ENCODE measurements at places on chromosomes 6 and 20.

DNA sequence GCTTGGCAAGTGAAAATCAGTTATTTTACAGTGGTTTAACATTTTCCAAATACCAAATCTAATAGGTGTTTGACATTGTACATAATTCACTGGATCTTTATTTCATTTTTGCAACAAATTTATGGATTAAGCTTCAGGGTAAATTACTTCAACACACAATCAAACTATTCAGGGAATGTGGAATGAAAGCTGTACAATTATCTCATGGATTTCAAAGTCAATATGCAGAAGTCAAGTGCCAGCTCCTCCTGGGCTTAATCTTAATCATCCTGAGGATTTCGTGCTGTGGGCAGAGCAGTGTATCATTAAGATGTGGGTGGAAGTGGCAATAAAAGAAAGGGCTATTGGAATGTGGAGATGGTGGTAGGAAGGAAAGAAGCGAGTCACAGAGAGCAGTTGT, 548.8 kb downstream of the COL12A1 start:
- no peak for DNase-seq

- DNase-seq, result no peak
Measured at GRCh38 chr6:162290846-162291465, 436.6 kb downstream of the PRKN start.

DNA sequence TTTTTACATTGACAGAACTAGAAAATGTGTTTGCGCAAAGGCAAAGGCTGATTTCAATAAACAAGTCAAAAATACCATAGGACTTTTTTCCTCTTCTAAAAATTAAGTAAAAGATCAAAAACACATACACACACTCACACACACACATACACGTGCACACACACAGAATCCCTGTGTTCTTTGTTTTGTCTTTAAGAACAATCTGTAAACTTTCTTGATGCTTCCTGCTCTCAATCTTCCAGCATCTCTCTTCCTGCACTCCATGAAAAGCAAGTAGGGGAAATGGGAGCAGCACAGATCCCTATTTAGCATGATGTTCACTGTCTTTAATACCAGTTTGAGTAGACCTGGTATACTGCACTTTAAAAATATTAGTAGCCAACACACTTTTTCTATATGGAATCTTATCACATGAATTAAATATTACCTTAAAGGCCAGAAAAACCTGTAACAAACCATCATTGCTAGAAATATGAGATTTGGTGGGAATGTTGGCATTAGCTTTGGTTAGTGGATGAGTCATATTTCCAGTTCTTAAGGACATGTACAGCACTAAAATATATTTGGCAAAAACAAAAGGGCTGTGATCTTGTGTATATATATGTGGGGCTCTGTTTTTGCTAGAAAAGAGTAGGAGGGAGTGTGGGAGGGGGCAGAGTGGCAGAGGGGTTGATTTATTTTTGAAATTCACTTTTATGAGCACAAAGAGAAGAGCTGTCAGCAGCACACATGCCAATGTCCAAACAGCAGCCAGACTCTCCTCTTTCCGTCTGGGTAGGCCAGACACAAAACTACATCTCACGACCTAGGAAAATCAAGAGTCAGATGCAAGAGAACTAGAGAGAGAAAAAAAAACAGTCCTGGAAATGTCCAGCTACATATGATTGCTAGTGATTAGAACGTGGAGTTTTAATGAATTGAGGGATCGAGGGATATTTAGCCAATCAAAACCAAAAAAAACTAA, 4.6 kb downstream of the PTPRK start:
- DNase-seq, result no peak

GRCh38 chr6:75775219-75775618, 26.2 kb downstream of the MYO6 start:
- no peak for DNase-seq

DNA sequence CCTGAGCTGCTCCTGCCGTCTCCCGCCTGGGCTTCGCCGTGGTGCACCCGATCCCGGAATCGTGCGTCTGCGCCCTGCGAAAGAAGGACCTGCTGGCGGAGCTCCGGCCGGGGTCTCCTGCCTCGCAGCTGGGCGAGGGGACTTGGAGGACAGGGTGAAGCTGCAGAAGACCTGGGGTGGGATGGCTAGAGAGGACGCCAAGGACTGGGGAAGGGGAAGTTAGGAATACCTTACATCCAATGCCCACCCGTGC, 150.2 kb downstream of the PRL start:
- no peak for DNase-seq

DNA sequence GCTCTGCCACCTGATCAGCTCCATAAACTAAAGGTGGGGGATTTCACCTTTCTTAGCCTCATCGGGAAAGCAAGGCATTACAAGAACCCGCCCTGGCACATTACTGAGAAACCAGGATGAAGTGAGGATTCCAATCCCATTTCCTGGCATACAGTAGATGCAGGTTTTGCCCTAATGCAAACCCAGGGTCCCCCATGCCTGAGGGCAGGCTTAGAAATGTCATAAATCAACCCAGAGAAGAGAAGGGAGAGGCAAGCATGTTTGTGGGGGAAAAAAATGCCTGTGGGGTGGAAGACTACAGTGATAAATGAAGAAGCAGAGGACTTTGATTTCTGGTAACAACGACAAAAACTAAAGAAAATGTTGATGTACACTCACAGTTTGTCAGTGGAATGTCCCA, 18.0 kb upstream of the PMEPA1 start:
- DNase-seq, result no peak

- DNase-seq, result no peak
Measured at GRCh38 chr6:137471497-137471896, 22.7 kb downstream of the OLIG3 start.

- DNase-seq, result no peak
Measured at GRCh38 chr6:36731622-36732310, 34.1 kb downstream of the RAB44 start.

GRCh38 chr20:23434521-23435313, 4.8 kb upstream of the CSTL1 start:
- no peak for DNase-seq

DNA sequence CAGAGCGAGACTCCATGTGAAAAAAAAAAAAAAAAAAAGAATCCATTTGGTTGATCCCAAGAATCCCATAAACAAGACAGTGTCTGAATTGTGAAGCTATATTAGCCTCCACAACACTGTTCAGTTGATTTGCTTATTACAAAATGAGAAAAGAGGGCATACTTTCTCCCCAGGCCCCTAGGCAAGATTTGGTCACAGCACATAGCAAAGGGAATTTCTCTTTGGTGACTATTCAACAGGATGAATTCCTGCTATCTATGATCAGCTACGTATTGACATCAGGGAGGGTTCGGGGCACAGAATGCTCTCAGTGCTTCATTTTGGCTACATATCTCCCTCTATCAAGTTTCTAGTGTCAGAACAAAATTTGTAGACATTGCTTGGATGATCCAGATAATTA, 20.2 kb upstream of the SLC22A3 start:
- no peak for DNase-seq

DNA sequence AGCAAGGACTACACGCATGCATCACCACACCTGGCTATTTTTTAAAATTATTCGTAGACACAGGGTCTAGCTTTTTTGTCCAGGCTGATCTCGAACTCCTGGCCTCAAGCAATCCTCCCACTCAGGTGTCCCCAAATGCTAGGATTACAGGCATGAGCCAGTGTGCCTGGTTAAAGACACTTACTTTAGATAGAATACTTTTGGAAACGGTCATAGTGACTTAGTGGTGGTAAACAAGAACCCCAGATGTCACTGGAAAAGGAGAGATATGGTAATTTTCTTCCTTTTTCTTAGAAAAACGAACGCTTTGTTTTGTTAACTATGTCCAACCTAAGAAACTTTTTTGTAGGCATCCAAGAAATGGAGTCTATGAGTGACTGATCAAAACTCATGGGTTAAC, 137.3 kb downstream of the TFAP2B start:
- DNase-seq, result no peak
